Effector CD4-positive, alpha-beta T cell (primary cell): ENCODE measurements at places on chromosomes 11 and 22.

GRCh38 chr11:105296806-105297205, 157.2 kb upstream of the CARD18 start:
- no peak for DNase-seq

- no peak for DNase-seq
These were observed 11.5 kb downstream of the KRTAP5-5 start for GRCh38 chr11:1641096-1641495.

DNA sequence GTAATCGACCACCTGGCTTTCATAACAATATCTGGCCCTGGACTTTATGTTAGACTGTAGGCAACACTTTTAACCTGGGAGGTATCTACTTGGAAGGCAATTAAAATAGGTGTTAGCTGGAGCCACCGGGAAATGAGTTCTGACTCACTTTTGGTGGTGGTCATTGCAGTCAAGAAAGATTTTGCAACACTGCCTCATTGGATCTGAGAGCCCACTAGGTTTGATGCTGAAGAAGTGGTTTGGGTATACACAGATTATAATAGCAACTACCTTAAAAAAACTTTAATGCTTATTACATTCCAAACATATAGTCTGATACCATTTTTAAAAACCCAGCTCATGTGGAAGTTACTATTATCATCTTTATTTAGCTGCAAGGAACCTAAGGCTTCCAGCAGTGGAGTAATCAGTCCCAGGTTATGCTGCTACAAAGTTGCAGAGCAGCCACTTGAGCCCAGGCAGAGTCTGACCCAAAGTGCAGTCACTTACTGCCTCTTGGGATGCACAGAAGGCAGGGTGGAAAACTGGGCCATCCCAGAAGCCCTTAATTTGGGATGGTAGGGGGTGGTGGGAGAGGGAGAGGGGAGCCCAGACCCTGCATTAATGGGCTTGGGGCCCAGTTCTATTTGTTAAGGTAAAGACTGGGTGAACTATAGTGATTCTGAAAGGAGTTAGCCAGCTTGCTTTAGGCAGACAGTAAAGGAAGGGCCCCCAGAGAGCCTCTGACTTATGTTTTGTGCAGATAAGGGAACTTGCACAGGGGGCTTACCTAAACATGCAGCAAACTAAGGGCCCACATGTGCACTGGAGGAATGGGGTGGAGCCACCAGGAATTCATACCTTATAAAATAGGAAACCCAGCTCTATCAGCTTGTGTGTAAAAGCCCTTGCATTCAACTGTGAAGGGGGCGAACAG, 149.4 kb downstream of the SNX19 start:
- no peak for DNase-seq

GRCh38 chr22:41517172-41518047, 26.9 kb downstream of the POLR3H start:
- no peak for DNase-seq

DNA sequence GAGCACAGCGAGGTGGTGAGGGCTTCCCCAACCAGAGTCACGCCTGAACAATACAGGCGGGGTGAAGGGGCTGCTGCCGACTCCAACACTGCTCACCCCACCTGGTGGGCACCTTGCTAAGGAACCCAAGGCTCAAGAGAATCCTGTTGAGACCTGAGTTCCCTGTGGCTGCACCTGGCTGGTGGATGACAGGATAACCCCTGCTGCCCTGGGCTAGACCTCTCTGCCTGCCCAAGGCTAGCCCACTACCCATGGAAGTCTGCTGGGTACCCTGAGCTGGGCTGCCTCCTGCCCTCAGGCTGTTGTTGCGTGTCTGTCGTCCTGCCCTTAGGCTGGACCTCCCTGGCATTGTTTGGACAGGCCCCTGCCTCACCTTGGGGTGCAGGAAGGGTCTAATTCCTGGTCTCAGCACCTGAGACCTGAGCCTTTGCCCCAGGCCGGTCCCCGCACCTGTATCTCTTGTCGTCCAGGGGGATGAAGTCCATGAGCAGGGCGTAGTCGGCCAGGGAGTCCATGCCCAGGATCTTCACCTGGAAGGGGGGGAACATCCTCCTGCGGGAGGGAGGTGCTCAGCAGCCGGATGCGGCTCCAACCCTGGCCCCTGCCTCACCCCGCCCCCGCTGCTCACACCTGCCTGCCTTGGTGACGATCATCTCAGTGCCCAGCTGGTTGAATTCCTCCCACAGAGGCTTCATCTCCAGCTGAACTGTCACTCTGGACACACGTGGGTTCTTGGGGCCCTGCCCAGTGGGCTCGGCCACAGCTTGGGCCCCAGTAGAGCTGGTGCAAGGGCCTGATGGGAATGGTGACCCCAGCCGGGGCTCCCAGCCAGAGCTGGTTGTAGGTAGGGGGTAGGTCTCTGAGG, 4.9 kb upstream of the NUDT8 start:
- no peak for DNase-seq

DNA sequence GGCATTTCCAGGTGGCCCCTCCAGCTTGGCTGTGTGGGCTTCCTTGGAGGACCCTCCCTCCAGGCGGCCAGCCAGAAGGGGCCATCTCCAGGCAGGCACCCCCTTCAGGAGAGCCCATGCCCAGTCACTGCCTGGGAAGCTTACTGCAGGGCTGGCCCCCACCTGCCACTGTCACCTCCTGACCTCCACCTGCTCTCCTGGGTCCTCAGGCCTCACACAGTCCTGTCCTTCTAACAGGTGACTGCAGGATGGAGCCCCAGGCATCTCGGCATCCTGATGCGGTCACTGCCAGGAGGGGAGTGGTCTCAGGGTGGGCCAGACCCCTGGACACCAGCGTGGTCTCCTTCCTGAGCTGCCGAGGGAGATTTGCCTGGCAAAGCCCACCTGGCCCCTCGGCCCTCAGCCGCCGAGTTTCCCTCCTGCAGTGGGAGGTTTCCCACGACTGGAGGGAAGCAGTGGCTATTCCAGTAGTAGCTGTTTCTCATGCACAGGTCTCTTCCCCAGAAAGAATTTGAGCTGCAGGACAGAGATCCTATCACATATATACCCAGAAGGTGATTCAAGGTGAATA, 13.0 kb downstream of the TBX1 start:
- DNase-seq: no peak

- no peak for DNase-seq
These were observed 74.4 kb downstream of the WNT11 start for GRCh38 chr11:76131671-76132631.

- no peak for DNase-seq
These were observed 86.9 kb downstream of the SYN3 start for GRCh38 chr22:32971276-32971675.

GRCh38 chr11:111921541-111922230, 3.0 kb downstream of the C11orf52 start:
- DNase-seq: no peak

- DNase-seq: no peak
These were observed 19.3 kb upstream of the MRGPRX2 start for GRCh38 chr11:19079643-19080440.

- DNase-seq: no peak
These were observed 43.6 kb downstream of the CACNG2 start for GRCh38 chr22:36659762-36660509.

DNA sequence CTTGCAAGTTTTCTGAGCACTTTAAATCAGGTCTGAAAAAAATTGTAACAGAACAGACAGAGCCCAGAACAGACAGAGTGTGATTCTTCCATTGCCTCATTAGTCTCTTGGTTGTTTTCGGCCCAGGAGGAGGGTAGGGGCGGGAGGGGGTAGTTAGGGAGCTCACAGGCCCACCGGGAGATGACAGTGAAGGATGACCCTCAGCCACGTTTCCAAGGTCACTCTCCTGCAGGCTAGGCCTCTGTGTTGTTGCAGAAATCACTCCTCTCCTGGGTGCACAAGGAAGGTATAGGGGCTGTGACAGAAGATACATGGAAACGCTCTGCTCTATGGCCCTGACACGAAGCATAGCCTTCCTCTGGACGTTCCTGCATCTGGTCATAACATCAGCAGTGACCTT, 69.3 kb downstream of the ABTB2 start:
- DNase-seq: no peak

- no peak for DNase-seq
These were observed 85.6 kb downstream of the KIRREL3 start for GRCh38 chr11:126914941-126915340.

- no peak for DNase-seq
These were observed 62.1 kb upstream of the NUP50 start for GRCh38 chr22:45101515-45102227.

DNA sequence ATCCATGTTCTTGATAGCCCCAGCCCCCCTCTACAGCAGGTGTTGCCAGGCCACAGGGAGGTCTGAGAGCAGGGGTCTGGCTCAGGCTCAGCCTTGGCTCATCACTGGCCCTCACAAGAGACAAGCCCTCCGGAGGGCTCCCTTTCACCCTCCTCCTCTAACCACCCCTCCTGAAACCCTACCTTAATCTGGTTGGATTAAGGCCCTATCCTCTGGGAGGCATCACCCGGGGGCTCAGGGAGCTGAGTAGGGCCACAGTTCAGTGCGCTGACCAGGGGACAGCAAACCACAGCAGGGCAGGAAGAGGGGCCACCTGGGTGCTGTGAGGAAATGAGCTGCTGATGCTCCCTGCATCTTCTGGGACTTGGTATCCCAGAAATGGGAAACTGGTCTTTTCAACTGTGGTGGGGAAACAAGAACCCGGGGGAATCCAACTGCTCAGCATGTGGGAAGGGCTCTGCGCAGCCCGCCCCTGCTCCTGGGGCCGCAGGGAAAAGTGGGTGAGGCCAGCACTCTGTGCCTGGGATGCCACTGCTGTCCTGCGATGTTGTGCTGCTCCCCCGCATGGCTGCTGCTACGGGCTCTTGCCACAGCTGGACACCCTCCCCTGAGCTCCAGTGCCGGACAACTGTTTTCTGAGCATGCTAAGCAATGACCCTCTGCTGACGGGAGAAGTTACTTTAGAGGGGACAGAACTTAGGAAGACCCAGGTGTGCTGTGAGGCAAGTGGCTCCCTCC, 17.5 kb downstream of the ADORA2A start:
- DNase-seq: no peak

DNA sequence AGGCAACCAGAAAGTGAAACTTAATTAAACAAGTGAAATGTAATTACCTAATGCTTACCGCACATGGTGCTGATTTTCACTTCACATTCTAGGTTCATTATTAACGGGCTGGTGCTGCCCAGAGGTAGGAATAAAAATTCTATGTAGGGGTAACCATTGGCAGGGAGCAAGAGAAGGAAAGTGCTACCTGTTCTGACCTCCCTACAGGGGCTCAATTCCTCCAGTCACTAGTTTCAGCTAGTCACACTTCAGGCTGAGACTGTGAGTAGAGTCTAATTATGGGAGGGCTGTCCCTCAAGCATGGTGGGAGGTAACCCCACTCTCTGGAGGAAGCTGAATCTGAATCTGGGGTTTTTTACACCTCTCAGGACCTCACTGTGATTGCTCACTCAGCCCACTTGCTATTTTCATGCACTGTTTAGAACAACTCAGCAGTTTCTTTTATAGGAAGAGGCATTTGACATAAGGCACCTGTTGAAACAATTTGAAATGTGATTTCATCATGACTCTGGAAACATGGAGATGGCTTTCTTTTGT, 75.4 kb downstream of the MAML2 start:
- DNase-seq: no peak
